ENCODE measurements at places on chromosomes 7 and 10. TPM values are rescaled to one million over a fixed set of nuclear protein-coding genes. Genes with fewer than 3 reads are reported as not detected.

The OLAH gene
- 6.9 TPM for polyA plus RNA-seq

The SRRM3 gene
- polyA plus RNA-seq, result 23.6 TPM

The CCAR1 gene
- 55.7 TPM for polyA plus RNA-seq

The AKR1C3 gene
- 20.9 TPM for polyA plus RNA-seq

The FOXI2 gene
- polyA plus RNA-seq, result 0.45 TPM

The GBX1 gene
- not detected for polyA plus RNA-seq

The FGFR2 gene
- 10.8 TPM for polyA plus RNA-seq

The CHST15 gene
- polyA plus RNA-seq, result 1.4 TPM

The HTR5A gene
- polyA plus RNA-seq, result not detected

The SPDYE2B gene
- polyA plus RNA-seq, result not detected

The MALRD1 gene
- 0.14 TPM for polyA plus RNA-seq

The FAM25G gene
- polyA plus RNA-seq, result 123 TPM

The PARG gene
- 3.1 TPM for polyA plus RNA-seq

The TMEM139 gene
- polyA plus RNA-seq, result 0.41 TPM

The EIF5AL1 gene
- 1.1 TPM for polyA plus RNA-seq

The AGBL3 gene
- 0.62 TPM for polyA plus RNA-seq

The ZNF438 gene
- polyA plus RNA-seq, result 3.2 TPM

The ACSM6 gene
- polyA plus RNA-seq, result not detected

The CYP17A1 gene
- polyA plus RNA-seq, result not detected

The TAS2R40 gene
- polyA plus RNA-seq, result not detected
